ENCODE measurements at places on chromosomes 5 and 9. TPM values are rescaled to one million over a fixed set of nuclear protein-coding genes. Genes with fewer than 3 reads are reported as not detected.

GRCh38 chr5:111224561-111225345, 569 bp downstream of the CAMK4 start:
- peaks cover 26% of the 10 kb centered on the region for H3K4me1 ChIP-seq
- peak; percentile 4 for DNase-seq
- peak overlapping the region; percentile 79 for H3K4me3 ChIP-seq
- no peak overlapping the region for H3K27ac ChIP-seq

Gene KCNV2
- not detected for total RNA-seq

- no peaks in the 10 kb centered on the region for H3K27me3 ChIP-seq
- H3K4me1 ChIP-seq = peaks cover 43% of the 10 kb centered on the region
- peak; percentile 79 for DNase-seq
- H3K27ac ChIP-seq = peak overlapping the region; percentile 68
- no peak overlapping the region for H3K4me3 ChIP-seq
Measured at GRCh38 chr9:109251080-109251775, 69.6 kb downstream of the EPB41L4B start.

Gene NRG2
- total RNA-seq = 0.48 TPM

Gene TMOD1
- total RNA-seq = not detected
